Activated naive CD8-positive, alpha-beta T cell treated with anti-CD3 and anti-CD28 coated beads for 36 hours (primary cell): ENCODE measurements at places on chromosomes 13 and 19.

- DNase-seq = no peak
These were observed 5.9 kb upstream of the RUBCNL start for GRCh38 chr13:46392967-46393366.

DNA sequence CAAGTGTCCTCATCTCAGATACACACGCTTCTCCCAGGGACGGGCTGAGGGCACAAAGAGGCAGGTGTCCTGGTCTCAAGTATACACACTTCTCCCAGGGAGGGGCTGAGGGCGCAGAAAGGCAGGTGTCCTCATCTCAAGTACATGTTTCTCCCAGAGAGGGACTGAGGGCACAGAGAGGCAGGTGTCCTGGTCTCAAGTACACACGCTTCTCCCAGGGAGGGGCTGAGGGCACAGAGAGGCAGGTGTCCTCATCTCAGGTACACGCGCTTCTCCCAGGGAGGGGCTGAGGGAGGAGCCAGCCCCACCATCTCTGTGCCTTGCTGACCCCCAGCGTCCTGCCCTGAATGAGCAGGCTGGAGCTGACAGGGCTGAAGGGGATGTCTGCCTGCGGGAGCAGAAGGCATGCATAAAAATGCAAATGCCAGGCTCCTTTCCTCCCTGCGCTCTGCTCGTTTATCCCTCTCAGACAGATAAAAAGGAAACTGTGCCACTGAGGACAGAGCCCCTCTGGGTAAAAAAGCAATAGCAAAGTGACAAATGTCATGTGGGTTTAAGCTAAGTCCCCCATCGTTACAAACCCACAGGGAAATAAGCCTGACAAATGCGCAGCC lies 96.1 kb upstream of the UQCRFS1 start:
- DNase-seq = no peak

DNA sequence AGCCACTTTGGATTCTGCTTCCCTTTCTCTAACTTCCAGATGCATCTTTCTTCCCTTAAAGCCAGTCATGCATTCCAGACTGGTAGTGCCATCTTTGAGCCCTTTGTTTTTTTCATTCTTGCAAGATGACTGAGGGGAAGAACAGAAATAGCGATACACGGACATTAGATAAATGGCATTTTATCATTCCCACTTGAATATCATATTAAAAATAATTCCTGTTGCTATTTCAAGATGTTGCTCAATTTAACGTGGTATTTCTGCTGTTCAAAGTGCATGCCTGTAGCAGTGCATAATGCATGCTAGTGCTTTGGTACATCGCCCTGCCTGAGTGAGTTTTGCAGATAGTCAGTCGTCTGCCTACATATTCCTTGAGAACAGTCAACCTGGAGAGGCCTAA lies 140.6 kb upstream of the FRY start:
- no peak for DNase-seq

DNA sequence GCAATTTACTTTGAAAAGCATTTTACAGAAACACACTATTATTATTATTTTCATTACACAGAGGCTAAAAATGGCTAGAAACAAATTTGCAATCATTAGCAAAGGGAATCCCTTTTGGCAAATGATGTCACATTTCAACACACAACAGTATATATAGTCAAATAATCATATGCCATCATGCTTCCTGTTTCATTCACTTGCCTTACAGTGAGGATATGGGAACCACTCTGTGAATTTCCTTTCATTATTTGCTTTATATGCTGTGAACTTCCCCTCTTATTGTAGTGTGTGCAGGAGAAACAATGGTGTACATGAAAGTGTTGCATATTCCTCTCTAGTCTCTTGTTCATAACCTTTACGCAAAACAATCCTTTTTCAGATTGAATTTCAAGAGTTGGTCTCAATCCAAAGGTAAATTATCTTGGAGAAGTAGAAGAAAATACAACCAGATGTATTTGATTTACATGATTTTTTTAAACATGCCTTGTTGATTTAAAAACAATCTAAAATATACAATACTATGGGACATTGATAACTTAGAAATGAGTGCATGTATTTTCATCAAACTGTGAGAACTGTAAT lies 657.3 kb downstream of the EFNB2 start:
- no peak for DNase-seq

- peak; percentile 10 for DNase-seq
These were observed 903 bp downstream of the LATS2 start for GRCh38 chr13:21060338-21061028.

- no peak for DNase-seq
These were observed 2.3 kb upstream of the HIF3A start for GRCh38 chr19:46294494-46294893.

DNA sequence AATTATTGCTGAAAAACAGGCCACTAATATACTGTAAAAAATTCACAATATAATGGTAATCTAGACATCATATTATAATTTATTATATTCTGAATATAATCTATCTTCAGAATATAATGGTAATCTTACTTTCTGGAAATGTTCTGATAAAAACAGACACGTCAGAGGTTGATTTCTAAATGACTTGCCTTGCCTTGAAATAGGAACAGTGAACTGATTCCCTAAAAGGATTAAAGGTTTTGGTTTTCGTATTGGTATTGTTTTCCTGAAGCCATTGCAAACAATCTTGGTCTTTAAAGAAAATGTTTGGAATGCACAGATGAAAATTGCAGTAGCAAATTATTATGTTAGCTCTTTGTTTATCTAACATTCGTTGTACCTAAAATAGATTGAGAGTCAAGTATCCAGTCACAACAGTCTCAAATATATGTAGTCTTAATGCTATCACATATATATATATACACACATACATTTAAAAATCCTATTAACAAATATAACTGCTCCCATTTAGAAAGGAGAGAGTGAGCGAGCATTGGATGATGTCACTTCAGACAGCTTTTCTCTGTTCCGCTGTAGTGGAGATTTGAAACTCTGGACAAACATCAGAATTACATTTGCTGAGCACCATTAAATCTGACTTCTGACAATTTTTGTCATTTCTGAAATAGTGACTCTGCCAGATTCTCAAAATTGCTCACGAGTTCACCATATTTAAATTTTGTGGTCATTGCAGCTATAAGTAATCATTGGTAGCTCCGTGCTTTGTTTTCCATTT lies 1.7 kb downstream of the ITM2B start:
- no peak for DNase-seq

DNA sequence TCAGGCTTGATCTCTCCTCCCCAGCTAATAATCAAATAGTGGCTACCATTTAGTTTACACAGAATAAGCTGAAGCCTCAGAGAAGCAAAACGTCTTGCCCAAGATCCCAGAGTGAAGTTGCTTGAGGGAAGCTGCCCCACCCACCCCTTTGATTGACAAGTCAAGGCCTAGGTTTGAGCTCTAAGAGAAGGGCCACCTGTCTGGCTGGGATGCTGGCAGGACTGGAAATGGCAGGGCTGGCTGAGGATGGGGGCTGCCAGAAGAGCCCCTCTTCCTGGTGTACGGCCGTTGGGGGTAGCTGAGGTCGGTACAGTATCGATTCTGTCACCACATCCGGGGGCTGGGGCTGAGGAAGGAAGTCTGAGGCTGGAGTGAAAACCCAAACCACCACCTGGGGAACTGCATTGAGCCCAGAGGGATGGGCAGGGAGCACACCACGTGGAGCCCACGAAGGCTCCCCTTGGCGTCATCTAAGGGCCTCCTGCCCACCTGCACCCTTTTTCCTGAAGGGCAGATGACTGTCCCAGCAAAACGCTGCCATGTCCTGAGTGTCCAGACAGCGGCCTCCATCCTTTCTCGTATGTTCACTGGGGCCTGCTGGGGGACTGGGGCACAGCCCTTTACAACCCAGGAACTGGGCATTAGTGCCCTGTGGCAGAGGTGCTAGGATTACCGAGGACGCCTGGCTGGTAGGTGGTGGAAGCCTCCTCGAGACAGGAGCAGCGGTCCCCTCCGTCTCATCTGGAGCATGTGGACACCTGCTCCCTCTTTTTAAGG lies 1.4 kb upstream of the PRKD2 start:
- peak; percentile 71 for DNase-seq

GRCh38 chr13:99399623-99399974 lies 92.4 kb upstream of the GPR183 start:
- no peak for DNase-seq

DNA sequence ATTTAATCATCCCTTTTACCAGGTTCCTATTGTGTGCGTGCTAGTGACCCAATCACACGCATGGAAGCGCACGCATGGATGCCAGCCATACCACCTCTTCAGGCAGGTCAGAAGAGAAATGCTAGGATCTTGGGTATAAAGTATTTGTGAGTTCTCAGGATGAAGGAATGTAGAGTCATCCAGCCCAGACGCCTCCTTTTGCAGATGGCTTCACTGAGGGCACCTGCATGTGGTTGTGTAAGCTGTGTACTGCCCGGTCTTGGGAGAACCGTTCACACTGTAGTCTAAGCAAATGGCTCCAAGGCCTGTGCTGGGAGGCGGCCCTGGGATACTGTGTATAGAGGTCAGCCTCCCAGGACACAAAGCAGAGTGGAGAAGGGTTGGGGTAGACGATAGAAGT lies 7.5 kb downstream of the ARHGEF7 start:
- DNase-seq = no peak

GRCh38 chr19:900302-901111 lies 7.2 kb downstream of the RNU6-9 start:
- no peak for DNase-seq

- DNase-seq = no peak
These were observed 161.4 kb downstream of the MTUS2 start for GRCh38 chr13:28981530-28981929.

- DNase-seq = no peak
These were observed 964 bp downstream of the PAK4 start for GRCh38 chr19:39126312-39127187.

DNA sequence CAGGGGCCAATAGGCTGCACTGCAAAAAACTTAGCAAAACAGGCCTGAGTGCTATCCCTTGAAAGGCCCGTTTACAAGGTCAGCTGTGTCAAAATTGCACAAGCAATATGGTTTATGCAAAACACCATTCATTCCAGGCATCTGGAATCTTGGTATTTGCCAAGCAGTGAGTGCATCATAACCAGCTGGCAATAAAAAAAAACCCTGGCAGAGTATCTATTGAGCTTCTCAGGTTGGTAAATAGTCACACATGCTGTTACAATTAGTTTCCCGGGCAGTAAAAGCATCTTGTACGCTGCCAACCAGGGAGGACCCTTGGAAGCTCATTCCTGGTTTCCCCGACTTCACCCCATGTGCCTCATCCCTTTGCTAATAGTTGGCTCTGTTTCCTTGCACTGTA lies 21.3 kb downstream of the ZNF77 start:
- DNase-seq = no peak

DNA sequence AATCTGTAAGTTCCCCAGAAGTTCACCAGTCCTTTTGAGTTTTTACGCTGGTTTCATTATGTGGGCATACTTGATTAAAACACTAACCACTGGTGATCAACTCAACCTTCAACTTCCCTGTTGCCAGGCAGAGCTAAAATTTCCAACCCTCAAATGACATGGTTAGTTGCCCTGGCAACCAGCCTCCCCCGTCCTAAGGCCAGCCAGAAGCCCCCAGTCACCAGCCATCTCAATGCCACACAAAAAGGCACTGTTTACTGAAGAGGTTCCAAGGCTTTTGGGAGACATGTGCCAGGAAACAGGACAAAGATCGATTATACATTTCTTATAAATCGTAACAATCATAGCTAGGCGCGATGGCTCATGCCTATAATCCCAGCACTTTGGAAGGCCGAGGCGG lies 1.6 kb downstream of the ZNF649 start:
- no peak for DNase-seq

DNA sequence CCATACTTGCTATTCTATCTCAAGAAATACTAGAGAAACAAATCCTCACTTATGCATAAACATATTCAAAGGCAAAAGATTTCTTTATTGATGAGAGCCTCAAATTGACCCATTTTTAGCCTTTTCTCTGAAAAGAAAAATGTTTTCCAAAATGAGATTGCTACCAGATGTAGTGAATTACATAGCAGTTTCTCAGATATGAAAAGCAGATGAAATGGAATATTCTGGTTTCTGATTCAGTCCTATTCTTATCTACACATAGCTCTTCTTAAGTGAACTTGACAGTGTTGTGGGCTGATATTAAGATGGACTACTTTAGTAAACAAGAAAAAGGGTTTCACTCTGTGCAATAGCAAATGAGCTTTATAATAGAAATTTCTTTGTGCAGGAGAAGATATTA lies 183.5 kb downstream of the DNAJC15 start:
- no peak for DNase-seq

GRCh38 chr13:74795526-74795925 lies 661.3 kb upstream of the KLF12 start:
- no peak for DNase-seq

GRCh38 chr13:80945328-80945727 lies 604.4 kb upstream of the SPRY2 start:
- no peak for DNase-seq

DNA sequence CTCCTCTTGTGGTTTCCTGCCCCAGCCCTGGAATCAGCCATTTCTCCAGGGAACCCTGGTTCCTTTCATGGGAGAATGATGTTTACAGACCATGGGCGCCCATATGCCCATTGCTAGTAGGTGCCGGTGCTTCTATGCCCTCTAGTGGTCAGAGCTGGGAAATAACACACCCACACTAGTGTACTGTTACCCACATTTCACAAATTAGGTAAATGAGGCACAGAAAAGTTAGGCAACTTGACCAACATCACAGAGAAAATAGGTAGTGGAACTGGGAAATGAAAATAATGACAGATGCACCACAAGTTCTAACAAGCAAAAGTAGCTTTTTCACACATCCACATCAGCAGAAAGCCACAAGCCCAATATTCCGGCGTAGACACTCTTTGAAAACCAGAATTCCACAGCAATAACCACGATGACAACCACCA lies 1.3 kb upstream of the CEACAM3 start:
- DNase-seq = peak; percentile 50

DNA sequence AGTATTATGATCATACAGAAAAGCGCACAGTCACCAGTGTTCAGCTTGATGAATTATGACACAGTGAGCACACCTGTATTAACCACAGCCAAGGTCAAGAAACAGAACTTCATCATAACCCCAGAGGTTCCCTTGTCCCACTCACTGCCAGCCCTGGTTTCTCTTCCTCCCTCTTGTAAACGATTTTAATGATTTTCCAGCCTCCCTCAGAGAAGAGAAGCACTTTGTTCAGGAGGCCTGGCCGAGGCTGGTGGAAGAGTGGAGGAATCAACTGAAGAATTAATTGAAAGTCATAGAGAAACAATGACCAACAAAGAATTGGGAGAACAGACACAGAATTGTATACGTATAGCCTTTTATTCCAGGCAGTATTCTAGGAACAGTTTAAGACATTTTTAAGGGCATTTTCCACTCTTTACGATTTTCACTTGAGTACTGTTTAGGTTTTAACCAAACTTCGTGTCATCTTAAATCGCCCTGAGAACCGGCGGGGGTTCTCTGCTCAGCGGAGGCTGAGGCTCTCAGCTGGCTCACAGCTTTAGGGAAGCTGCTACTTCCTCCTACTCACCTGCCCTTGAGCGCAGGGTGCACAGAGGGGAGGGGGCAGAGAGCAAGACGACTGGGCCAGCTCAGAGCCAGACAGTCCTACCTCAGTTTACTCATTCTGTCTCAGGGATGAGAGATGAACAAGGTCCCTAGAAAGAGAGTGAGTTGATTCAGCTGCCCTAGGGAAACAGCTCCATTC lies 108.6 kb downstream of the AKAP11 start:
- DNase-seq = no peak

GRCh38 chr19:32458500-32459123 lies 53.0 kb downstream of the DPY19L3 start:
- no peak for DNase-seq
